Stimulated activated CD8-positive, alpha-beta memory T cell treated with anti-CD3 and anti-CD28 coated beads, Interleukin-15, amount 100 ng/mL, for 24 hours (primary cell): ENCODE measurements at places on chromosomes 5 and 9.

DNA sequence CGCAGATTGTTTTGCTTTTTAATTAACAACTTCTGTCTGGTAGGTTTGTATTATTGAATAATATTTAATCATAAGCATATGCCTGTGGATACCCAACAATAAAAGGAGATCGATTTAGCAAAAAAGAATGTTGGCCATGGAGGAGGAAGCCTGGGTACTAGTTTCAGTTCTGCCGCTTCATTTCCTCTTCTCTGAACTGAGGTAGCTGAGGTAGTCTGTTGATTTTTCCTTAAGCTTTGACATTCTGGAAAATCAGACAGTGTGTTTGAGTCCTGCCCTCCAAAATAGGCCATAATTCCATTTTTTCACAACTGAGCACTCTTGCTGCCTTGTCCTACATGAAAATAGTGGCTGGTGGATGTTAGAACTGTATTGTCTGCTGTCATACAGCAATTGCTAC, 6.0 kb upstream of the GPR21 start:
- no peak for DNase-seq

DNA sequence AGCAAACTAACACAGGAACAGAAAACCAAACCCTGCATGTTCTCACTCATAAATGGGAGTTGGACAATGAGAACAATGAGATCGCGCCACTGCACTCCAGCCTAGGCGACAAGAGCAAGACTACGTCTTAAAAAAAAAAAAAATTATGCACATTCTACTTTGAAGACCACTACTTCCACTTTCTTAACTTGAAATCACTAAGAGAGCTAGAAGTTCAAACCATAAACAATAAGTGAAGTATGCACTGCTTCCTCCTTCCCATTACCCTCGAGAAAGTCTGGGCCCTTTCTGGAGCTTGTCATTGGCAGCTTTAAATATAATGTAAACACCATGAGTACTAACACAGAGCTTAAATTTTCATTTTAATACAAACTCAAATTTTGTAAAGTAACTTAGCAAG, 94.9 kb downstream of the TLE1 start:
- DNase-seq = no peak

DNA sequence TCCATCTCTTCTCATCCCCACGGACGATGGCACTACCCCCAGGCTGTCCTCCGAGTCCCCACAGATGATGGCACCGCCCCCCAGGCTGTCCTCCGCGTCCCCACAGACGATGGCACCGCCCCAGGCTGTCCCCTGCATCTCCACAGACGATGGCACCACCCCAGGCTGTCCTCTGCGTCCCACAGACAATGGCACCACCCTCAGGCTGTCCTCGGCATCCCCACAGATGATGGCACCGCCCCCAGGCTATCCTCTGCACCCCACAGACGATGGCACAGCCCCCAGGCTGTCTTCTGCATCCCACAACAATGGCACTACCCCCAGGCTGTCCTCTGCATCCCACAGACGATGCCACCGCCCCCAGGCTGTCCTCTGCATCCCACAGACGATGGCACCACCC, 57.4 kb upstream of the PTCH1 start:
- DNase-seq = no peak

DNA sequence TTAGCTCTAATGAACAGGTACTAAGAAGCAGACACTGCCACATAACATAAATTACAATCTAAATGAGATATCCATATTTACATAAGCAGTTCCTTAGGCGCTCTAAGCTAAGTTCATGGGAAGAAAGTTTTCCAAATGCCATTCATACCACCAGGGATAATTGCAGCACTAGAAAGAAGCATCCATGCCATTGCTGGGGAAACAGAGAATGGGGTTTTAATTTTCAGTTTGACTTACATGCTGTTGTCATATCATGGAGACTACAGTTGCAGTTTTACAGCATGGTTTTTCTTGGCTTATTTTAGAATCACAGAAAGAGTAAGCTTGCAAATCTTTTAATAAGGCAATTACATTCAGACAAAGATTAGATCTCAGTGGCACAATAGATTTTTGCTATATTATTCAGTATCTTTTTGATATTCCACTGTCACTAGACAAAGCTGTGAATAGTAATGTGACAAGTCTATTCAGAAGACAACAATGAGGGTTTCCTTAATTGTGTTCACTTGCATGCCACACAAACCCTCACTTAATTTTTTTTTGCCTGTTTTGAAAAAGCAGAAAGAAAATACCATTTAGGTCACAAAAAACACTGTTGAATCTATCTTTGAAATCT, 108.4 kb upstream of the ELAVL2 start:
- no peak for DNase-seq

GRCh38 chr9:138101444-138102234, 224.1 kb downstream of the CACNA1B start:
- DNase-seq = no peak

- no peak for DNase-seq
These were observed 29.1 kb upstream of the MEIKIN start for GRCh38 chr5:131974622-131974955.

- no peak for DNase-seq
These were observed 1.9 kb downstream of the N4BP3 start for GRCh38 chr5:178115136-178115813.

DNA sequence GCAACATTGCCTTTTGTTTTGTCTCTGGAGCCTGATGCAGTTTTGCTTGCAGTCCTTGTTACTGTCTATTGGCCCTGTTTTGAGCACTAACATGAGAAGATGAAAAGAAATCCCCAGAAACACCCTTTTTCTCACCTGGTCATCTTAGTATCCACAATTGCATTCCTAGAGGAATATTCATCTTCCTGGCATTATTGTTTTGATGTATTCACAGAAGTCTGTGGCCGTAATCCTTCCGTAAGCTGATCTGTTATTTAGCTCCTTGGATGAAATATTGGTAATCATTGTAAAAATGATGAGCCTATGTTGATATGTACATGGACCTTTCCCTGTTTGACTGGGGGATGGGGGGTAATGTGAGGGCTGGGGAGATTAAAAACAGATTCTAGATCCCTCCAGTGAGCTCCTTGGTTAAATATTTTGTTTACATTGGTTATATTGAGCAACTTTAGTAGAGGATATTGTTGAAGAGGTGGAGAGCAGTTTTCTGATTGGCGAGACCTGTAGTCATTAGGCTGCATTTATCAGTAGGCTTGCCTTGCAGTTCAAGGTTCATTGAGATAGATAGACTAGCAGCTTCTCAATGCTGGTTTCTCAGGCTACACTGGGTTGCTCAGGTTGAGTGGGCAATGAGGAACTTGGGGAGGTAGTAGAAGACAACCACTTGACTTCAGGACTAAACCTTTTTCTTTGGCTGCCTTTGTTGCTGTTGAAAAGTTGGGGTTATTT, 117.5 kb downstream of the MACIR start:
- DNase-seq = no peak

DNA sequence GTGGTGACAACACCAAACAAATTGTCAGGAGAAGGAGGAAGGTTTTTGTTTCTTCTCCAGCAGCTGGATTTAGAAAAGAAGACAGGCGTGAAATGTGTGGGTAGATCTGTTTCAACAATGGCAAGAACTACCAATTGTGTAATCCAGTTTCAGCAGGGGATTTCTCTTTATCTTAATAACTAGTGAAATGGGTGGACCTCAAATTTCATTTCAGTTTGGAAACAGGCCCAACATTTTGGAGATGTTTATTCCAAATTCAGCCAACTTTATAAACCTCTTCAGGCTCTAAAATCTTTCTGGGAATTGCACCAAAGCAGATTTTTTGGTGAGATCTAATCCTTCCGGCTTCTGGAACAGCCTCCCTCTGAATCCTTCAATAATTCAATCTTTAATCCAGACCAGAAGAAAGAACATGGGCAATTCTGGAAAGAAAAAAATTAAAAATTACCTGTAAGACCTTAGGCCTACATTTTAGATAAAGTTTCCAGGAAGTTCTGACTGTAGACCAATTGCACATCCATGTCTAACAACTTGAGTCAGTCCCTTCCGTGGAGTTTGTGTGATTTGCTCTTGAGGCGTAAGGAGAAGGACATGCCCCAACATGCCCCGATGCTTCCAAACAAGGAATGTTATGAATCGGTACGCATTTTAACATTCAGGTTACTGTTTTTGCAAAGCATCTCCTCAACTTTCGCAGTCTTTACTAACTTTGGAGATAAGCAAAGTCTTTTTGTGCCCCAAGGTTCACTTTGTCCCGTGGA, 423.6 kb downstream of the IRX1 start:
- DNase-seq = no peak

DNA sequence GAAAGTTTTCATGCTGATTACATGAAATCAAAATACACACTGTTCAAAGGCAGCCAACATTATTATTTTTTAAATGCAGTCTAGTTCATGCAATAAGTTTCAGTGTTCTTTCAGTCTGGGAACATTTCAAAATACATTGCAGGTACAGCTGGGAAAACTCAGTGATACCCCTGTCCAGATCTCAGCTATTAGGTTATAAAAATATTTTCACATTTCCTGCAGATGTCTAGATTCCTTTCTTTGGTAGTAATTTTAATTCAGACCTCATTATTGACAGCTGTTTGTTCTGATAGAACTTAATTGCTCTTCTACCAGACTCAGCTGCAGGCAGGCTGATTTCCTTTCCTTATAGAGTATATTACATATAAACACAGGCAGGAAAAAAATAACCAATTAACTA, 556.8 kb upstream of the DMAC1 start:
- DNase-seq = no peak

- DNase-seq = no peak
These were observed 156.5 kb upstream of the NFIL3 start for GRCh38 chr9:91580136-91580535.

DNA sequence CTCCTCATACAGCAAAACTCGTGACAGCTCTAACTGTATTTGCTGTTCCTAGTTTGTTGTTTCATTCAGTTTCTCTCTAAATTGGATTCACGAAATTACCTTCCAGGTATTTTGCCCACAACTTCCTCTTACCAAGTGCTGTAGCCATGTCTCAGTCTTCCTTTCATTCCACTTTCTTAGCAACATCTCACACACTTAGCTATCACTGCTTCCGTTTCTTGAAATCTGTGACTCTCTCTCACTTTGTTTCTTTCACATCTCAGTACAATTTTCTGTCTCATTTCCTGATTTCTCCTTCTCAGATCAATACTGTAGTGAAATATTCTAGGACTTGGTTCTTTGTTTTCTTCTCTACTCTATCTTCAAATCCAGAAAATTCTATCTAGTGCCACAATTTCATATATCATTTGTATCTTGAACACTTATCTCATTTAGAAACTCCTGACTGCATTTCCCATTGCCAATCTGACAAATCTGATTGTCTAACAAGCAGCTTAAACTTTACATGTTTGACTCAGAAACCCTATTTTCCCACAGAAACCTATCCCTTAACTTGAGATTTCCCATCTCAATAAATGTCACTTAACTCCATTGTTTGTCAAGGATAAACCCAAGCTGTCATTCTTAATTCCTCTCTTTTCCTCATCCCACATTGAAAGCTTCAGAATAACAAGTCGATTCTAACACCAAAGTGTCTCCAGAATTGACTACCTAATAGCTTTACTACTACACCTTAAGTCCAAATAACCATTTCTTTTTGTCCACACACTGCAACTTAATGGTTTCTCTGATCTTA, 303.1 kb downstream of the CDH12 start:
- DNase-seq = no peak

- DNase-seq = no peak
These were observed 78.1 kb upstream of the PRLR start for GRCh38 chr5:35308421-35308820.

- DNase-seq = no peak
These were observed 7.4 kb downstream of the CDK9 start for GRCh38 chr9:127793093-127793708.

DNA sequence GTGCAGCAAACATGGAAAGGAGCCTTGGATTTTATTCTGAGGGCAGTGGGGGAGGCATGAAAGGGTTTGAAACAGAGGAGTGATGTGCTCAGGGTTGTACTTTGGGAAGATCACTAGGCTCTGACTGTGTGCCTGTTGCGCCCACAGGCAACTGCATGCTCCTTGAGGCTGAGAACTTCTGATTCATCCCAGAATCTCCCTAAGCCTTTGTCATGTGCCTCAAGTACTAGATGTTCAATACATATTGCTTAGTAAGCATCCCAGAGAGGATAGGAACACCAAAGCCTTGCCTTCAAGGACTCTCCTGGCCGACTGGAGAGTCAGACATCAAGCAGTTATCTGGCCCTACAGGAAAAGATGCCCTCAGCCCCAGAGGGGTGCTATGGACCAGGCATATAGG, 54.1 kb downstream of the ARHGEF37 start:
- DNase-seq = no peak

GRCh38 chr9:15404171-15404570, 18.5 kb upstream of the SNAPC3 start:
- DNase-seq = no peak

GRCh38 chr5:159971931-159972461, 36.9 kb upstream of the TTC1 start:
- DNase-seq = no peak

- DNase-seq = no peak
These were observed 1.5 kb upstream of the TMED7 start for GRCh38 chr5:115627295-115627865.

GRCh38 chr5:40485021-40485998, 194.4 kb upstream of the PTGER4 start:
- DNase-seq = no peak

- no peak for DNase-seq
These were observed 132.1 kb upstream of the PPP1R26 start for GRCh38 chr9:135347461-135347860.

GRCh38 chr5:112275671-112276070, 143.4 kb downstream of the EPB41L4A start:
- no peak for DNase-seq

GRCh38 chr5:8176101-8176693, 307.2 kb downstream of the MTRR start:
- DNase-seq = no peak

GRCh38 chr9:17622141-17622540, 43.3 kb downstream of the SH3GL2 start:
- DNase-seq = no peak

DNA sequence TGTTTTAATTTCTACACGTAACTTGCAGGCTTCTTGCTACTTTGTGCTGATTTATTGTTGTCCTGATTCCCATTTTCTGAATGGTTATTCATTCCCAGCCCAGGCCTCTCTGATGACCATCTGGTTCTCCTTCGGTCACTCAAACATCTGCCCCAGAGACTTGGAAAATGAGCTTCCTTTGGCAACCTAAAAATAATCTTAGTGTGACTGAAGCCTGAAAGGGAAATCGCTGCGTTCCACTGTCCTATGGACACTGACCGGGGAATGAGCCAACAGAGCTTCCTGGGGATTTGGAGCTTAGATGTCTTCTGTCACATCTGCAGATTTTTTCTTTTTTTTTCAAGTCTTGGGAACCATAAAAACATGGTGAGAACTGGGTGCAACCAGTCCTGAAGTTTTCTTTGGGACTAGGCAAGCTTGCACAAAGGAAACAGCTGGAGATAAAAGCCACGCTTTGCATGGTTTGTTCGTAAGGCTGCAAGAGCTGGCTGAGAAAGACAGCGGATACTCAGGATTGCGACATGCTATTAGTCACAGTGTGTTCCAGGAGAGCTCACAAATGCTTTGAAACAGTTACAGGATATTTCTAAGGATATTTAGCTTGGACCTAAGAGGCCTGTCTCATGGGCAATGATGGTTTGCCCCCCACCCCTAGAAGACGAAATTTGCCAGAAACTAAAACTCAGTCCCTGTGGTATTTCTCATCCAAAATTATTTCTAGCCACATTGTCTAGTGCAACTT, 146.2 kb downstream of the GOLPH3 start:
- DNase-seq = no peak
